ENCODE measurements at places on chromosomes 12 and 14.
A peak's percentile ranks its signal among the peaks of the same experiment; 100 is the strongest.

- no peak for DNase-seq
These were observed 75.8 kb downstream of the PPP1R36 start for GRCh38 chr14:64625386-64626232.

- no peak for DNase-seq
These were observed 150.6 kb upstream of the TBX3 start for GRCh38 chr12:114834621-114835020.

GRCh38 chr12:64395739-64396138 lies 5.2 kb upstream of the C12orf56 start:
- no peak for DNase-seq

DNA sequence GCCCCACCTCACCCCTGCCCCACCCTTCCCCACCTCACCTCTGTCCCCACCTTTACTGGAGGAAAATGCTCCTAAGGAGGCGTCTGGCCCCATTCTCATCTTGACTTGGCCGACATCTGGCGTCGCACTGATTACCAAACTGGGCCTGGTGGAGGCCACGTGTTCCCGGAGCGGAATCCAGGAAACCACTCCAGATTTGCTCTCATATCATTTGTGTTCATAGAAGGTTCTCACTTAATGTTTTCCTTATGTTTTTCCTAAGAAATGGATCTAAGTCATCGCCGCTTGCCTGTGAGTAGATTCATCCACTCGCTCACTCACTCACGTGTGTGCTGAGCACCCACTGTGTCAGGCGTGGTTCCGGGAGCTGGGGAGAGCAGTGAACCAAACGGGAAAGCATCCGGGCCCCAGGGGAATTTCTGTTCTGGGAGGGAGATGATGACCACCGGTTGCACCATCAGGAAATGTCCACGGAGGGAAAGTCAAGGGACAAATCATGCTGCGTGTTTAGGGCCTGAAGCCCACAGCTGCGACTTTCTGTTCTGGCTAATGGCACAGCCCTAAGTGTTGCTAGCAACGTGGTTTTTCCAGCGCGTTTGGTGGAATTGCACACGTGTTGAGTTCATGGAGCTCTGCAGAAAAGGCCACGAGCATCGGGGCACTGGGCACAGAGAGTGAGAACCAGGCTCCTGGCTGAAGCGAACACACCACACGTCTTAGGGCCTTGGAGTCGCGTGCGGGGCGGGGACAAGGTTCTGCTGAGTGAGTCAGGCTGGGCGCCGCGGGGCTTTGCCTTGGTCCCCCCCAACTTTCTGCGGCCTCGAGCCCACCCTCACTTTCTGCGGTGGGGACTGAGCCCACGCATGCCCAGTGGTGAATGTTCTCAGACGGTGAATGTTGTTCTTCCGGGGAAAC lies 57.7 kb downstream of the ADGRD1 start:
- DNase-seq = no peak

- DNase-seq = no peak
These were observed 5.4 kb upstream of the NR4A1 start for GRCh38 chr12:52045794-52046199.

DNA sequence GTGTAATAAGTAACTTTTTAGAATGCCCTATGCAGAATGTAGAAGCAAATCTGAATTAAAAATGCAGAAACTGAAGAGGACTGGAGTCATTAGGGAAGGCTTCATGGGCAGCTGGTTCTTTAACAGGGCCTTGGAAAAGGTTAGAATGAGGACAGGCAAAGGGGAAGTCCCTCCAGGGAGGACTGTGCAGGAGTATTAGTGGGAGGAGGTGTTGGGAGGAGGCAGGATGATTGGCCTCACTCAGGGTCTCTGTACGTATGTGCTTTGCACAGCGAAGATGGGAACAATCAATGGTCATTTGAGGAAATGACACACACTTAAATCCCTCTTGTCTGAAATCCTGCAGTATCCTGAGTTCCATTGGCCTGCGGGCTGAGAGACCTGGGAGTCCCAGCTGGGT lies 119.7 kb downstream of the PTCSC3 start:
- no peak for DNase-seq

GRCh38 chr14:70919774-70920173 lies 12.5 kb downstream of the PCNX1 start:
- DNase-seq = no peak

DNA sequence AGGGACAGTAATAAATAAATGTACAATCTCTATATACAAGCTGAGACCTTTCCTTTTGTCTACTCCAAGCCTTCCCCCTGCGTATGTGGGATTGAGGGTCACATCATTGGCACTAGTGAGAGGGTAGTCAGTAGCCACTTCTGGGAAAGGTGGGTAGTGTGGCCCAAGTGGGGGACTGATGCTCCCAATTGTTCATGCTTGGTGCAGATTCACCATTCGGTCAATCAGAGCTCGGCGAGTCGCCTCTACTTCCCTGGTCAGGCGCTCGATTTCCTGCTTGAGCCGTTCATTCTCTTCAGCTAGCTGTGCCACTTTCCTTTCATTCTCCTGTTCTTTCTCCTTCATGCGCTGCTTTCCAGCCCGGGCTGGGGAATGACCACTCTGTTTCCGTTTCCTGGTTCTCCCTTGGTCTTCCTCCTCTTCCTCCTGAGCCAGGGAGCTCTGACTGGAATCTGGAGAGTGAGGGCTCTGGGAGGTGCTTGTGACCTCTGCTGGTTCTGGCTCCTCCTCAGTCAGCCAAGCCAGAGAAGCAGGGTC lies 3.6 kb downstream of the DDIT3 start:
- DNase-seq = no peak

DNA sequence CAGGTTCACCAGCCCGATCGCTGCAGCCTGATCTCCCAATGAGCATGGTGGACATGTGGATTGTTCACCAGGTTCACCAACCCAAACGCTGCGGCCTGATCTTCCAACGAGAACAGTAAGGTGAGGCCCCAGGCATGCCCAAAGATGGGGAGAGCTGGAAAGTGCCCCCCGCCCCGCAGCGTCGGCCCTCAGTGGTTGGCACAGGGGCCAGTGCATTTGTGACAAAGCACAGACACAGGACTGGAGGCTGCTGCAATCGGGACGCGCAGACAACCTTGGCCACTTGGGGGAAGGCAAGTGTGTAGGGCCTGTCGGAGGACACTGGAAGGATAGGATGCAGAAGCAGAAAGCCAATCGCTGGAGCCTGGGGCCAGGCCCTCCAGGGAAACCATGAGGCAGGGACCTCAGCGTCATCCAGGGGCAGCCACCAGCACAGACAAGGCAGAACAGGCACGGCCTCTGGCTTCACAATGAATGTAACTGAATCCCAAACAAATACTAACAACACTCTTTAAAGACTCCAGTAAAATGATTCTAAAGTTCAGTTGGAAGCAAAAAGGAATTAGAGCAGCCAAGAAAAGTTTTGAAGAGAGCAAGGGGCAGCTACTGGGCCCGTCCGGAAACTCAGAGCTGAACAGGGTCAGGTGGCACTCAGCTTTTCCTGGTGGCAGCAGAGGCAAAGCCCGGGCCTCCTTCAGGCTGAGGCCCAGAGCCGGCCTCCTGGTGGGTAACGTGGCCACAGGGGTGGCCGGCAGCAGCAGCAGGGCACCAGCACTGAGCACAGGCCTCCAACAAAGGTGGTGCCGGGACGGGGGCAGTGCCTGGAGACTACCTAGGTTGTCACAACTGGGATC lies 13.3 kb downstream of the BRF1 start:
- no peak for DNase-seq

DNA sequence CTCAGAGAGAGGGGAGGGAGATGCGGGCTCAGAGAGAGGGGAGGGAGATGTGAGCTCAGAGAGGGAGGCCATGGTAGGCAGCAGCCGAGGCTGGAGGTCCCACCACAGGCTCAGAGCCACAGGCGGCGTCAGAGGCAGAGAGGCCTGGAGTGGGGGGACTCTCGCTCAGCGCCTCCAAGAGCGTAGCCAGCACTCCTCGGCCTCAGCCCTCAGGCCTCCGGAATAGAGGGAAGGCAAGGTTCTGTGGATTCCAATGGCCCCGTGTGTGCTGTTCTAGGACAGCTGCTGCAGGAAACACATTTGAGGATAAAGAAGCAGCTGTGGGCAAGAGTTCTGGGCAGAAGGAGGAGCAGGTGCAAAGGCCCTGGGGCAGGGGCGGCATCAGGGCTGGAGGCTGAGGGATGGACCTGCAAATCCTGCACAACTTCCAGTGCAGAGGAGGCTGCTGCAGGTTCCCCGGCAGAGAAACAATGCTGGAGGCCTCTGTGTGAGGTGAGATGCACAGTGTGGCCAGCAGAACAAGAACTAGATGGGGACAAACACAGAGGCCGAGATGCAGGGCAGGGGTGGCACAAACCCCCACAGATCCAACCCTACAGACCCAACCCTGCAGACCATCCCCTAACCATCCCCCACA lies 59.1 kb upstream of the GALNT9 start:
- DNase-seq = no peak

DNA sequence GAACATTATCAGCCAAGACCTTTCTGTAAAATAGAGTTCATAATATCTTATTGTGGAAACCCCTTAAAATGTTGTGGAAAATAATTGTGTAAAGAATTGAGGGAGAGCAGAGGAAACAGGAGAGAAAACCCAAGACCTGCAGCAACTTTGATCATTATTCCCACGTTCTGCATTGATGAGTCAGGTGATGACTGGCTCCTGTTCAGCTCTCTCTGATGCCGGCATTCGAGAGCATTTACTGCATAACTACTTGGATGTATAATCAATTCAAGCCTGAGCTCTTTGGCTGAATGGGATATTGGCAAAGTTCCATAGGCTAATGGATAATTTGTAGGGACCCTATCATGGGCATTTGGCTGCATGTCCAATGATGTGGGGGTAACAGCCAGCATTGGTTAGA lies 176.3 kb upstream of the ARID2 start:
- DNase-seq = no peak

DNA sequence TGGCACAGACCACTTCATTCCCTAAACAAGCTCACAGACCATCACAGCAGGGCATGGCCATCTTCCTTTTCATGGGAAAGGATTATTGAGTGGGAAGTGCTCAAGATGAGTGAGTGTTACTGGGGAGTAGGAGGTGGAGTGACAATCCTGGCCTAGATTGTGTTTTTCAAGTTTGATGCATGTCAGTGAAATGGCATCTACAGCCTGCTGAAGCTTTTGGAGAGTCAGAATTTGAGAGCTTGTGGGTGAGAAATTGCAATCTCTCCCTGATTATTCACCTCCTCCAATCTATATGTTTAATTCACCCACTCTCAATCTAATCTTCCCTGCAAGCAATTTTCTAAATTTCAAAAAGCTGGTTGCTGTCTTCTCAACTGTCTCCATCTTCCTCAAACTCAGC lies 156.1 kb upstream of the G2E3 start:
- no peak for DNase-seq

- DNase-seq = peak; percentile 42
These were observed 90.2 kb downstream of the NTN4 start for GRCh38 chr12:95700316-95700785.

- DNase-seq = no peak
These were observed 753.6 kb upstream of the STXBP6 start for GRCh38 chr14:25803386-25804018.

GRCh38 chr12:118337194-118337838 lies 35.4 kb downstream of the TAOK3 start:
- DNase-seq = peak; percentile 49

- DNase-seq = no peak
These were observed 8.6 kb upstream of the TMEM119 start for GRCh38 chr12:108606492-108606891.

DNA sequence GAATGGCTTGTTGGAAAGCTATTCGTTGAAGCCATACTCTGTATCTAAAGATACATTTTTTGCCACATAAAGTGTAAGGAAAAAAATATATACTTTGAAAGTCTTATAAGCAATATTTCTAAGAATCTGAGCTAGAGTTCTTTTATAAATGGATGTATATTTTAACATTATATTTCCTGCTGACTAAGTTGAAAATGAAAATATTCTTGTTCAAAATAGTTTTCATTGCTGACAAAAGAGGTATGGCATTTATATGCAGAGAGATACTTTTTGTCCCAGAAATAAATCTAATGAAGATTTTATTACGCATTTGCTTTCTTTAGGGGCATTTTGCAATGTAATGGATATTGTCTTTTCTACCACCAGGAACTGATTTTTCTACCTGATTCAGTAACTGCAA lies 834.9 kb downstream of the LRFN5 start:
- no peak for DNase-seq

DNA sequence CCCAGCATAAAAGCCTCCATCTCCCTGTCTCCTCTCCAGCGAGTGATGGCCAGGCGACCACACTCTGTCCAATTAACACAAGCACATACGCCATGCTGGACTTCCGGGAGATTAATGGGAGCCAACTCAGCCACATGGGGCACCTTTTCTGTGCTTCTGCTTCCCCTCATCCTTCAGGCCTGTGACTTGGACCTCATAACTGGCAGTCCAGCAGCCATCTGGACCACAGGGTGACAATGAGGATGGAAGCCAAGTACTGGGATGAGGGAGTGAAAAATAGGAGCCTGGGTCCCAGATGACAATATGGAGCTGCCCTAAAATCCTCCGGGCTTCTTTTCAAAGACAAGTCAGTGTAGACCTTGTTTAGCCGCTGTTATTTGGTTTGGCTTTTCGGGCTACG lies 12.8 kb downstream of the MAP3K9 start:
- DNase-seq = no peak

DNA sequence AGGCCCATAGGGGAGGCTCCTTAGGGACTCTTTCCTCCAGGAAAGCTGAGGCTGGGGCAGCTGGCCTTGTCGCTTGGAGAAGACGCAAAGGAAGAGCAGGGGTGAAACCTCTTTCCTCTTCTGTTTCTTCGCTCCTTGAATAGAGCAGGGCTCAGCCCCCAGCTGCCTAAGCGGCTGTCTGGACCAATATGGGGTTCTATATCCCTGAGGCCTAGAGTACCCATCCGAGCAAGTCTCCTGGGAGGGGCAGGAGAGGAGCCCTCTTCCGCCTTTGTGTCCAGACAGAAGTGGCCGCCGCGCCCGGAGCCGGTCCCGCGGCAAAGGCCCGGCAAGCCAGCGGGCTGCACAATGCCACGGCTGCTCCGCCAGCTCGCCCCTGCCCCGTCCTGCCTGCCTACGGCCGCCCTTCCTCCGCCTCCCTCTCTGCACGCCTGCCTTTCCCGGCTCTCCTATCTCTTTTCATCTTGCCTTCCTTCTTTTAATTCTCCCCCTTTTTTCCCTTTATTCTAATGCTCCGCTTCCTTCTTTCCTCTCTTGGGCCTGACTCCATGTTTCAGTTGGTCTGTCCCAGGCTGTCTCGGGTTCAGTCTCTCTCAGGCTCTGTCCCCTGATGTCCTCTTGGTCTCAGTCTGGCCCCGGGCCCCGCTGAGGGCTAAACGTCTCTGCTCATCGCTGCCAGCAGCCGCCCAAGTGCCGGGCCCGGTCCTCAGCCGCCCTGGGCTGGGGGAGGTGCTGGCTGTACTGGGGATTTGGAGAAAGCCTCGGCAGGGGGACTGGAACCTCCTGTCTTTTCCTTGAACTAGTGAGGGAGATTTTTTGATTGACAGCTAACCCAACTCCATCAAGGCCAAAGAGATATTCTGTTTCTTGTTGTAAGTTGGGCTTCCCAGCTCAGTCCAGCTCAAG lies 2.5 kb upstream of the HOXC9 start:
- no peak for DNase-seq

All from AG04450 (cell line).